ENCODE measurements at places on chromosomes 3 and 15.

- no peak for DNase-seq
Measured at GRCh38 chr3:195467641-195468390, 25.0 kb upstream of the ACAP2 start.

DNA sequence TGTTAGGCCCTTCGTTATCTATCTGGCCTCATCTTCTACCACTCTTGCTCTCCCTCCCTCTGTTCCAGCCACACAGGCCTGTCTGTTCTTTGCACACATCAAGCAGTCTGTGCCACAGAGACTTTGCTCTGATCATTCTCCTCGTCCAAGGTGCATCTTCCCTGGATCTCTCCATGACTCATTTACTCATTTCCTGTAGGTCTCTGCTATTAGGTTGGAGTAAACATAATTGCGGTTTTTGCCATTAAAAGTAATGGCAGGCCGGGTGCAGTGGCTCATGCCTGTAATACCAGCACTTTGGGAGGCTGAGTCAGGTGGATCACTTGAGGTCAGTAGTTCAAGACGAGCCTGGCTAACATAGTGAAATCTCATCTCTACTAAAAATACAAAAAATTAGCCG, 9.5 kb upstream of the C3orf49 start:
- no peak for DNase-seq

DNA sequence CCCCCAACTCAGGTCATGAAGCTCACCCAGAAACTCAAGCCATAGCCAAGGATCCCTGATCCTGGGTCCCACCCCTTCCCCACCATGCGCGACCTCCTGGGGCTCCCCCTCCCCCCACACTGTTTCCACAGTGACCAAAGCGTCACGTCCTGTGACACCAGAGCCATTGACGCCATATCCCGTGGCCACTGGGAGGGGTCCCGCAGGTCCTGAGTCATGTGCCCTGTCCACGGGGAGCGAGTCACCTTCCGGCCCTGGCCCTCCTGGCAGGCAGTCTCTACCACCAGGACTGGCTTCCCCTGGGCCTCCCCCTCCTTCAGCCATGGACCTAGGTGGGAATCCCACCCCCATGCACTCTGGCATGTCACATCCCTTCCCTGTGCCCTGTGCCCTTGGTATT, 15.6 kb downstream of the SEMA3F start:
- peak; percentile 48 for DNase-seq

DNA sequence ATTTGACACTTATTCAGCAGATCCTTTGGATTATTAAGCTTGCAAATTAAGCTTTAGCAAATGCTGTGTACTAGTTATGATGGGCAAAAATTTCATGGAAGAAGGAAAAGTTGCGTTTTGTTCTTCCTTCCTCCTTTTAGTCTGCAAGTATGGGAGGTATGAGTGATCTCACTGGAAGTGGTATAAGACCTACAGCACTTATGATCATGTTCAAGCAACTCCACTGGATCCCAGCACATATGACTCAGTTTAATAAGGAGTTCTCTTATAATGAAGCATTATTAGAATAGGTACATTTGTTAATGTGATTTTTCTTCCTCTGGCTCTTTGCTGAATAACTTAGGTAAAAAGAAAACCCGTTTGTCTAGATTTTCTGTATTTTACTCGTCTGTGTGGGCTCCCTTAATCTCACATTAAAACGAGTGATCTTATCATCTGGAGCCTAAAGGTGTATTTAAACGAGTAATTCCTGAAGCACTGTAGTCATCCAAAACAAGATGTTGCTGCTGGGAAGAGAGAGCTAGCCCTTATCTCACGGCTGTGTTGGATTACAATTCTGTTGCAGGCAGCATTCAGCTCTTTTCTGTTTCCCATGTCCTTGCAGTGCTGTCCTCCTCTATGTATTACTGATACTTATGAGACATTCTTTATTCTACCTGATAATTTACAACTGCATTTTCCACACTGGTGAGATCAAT, 264.9 kb downstream of the GBE1 start:
- no peak for DNase-seq

DNA sequence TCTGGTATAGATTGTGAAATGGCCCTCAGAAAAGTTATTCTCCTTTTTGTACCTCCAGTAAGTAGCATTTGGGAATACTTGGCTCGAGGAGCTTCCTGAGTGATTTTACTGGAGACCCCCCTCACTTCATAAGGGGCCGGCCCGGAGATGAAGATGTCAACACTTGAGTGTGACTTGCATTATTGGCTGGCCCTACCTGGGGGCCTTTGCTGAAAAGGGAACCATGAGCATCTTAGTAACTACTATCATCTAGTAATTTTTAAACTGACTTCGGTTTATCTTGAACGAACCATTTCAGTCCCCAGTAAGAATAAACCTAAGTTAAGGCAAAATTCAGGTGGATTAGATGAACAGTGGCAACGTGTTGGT, 1.3 kb downstream of the FAIM start:
- DNase-seq: no peak

- peak; percentile 46 for DNase-seq
Measured at GRCh38 chr15:67823314-67824196, 1.8 kb upstream of the SKOR1 start.

DNA sequence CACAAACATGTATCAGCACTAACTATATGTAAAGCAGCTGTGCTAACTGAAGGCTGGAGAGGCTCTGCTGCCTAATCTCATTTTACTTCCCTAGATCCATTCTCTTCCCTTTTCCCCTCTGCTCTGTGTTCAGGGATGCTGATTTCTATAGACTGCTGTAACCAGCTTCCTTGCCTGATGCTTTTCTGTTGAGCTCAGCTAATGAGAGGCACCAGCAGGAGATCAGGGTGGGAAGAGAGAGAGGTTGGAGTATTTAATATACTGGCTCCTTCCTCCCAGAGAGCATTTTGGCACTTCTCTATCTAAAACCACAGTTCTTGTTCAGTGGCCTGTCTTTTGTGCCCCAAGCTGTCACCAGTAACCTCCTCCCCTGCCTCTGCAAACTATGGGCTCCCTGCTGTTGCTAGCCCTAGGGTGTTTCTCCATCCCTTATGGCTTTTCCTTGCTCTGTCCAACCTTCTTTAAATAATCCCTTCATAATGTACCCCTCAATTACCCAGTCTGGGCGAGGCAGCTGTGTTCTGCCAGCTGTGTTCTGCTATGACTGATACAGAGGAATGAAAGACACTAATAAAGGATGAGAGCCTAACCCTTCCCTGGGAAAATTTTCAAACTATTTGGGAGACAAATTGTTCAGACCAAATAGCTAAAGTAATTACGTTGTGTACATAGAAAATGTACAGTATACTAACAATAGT, 69.5 kb downstream of the CADPS start:
- no peak for DNase-seq

GRCh38 chr15:101489599-101490407, at the start of gene PCSK6:
Gene PCSK6, minus strand, starts transcription at chr15:101489707. Its CDS starts 37 bp downstream, at chr15:101489670.
- peak; percentile 43 for DNase-seq

Data from RKO (cell line).